ENCODE measurements at places on chromosomes 1 and 21.

- peak; percentile 63 for DNase-seq
Measured at GRCh38 chr1:193406901-193407300, 220.5 kb upstream of the B3GALT2 start.

- DNase-seq = no peak
Measured at GRCh38 chr1:248372394-248372793, 3.2 kb upstream of the OR2T6 start.

DNA sequence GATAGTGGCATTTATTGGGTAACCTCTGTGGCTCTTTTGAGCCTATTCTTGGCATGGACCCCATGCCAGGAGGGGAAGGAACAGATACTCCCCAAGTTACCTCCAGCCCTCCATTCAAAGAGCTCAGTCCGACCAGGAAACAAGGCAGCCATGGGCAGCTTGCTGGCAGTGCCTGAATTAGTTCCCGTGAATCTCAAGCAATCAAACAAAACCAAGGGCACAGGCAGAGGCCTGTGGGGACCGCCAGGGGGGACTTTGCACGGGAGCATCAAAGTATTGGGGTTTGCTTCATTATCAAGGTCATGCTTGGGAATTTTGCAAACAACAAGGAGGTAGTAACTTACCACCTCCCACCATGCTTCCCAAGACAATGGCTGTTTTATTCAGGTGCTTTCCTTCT is 81.2 kb upstream of the IFFO2 start:
- no peak for DNase-seq

GRCh38 chr1:37549341-37549740 is 4.8 kb downstream of the SNIP1 start:
- no peak for DNase-seq

DNA sequence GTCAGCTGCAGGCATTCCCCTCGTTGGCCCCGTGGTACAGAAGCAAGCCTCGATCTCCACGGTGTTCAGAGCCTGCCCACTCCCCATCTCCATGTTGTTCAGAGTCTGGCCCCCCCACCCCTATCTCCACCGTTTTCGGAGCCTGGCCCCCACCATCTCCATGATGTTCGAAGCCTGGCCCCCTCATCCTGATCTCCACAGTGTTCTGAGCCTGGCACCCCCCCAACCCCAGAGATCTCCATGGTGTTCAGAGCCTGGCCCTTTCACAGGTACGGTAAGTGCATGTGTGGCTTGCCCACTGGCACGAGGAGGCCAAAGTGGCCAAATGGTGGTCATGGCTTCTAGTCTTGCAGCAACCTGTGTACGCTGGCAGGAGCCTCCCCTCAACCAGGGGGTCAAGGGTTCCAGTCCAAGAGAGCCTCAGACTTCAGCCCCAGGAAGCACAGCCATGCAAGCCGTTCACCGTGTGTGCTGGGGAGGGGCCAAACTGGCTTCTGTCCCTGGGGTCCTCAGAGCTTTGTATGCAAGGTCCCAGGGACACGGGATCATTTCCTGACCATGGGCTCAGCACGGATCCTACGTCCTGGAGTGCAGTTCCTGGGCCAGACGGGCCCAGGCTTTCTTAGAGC is 13.3 kb upstream of the PCBP3 start:
- no peak for DNase-seq

Measured in dermis blood vessel endothelial cell (primary cell).